ENCODE measurements at places on chromosomes 16 and 17.
A peak's percentile ranks its signal among the peaks of the same experiment; 100 is the strongest.

DNA sequence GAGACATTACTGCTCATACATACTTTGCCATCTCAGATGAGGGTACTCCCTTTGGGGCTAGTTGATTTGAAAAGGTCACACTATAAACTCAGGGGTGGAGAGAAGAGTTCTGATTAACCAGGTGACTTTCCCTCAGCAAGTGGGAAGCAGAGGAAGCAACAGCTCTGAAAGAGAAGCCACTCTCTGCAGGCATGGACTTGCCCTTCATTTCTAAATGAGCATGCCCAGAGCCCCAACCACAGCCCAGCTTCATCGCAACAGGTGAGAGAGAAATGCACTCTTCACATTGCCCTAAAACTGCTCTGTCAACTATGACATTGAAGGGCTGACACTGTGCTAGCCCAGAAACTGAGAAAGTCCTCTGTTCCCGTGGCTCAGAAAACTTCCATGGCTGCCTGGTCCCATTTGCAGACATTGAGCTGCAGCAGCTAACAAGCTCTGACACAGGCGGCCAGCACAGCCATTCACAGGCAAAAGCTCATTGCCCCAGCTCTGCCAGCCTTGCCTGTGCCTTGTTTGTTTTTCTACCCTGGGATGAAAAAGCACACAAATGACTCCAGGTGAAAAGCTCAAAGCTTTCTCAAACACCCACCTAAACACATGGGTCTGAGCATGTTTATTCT, 419.8 kb upstream of the DYNLRB2 start:
- no peak for DNase-seq

- no peak for DNase-seq
Observed at GRCh38 chr17:79769570-79770506, 8.1 kb upstream of the CBX2 start.

DNA sequence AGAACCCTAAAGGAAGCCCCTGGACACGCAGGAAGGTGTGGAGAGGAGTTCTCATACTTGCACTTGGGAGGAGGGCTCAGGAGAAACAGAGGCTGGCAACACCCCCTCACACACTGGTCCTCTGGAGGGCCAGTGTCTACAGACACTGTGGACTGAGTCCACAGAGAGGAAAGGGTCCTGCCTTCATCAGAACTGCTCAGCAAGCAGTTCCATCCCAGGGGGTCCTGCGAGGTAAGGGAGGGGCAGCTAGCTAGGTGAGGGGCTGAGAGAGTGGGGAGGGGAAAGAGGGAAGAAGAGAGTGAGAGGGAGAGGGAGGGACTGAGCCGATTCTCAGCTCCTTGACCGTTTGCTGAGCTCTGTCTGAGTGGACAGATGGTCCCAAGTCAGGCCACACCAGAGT, 17.7 kb upstream of the MEOX1 start:
- DNase-seq, result no peak

- no peak for DNase-seq
Observed at GRCh38 chr16:57364143-57364542, 5.6 kb downstream of the CCL22 start.

DNA sequence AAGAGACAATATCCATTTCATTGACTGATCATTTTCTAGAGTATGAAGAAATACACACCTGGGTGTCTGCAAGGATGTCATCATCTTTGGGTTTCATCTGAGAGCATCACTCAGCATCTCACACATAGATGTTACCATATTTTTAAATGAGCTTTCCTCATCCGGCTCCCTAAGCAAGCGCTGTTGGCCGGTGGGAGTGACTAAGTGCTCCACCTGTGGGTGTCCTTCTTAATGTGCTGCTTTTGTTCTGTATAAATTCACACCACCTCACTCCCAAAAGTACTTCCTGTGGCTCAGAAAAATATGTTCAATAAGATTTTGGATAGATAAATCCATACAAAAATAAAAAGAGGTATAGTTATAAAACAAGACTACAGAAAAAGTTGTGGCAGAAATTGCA, 7.4 kb downstream of the SSTR2 start:
- no peak for DNase-seq

DNA sequence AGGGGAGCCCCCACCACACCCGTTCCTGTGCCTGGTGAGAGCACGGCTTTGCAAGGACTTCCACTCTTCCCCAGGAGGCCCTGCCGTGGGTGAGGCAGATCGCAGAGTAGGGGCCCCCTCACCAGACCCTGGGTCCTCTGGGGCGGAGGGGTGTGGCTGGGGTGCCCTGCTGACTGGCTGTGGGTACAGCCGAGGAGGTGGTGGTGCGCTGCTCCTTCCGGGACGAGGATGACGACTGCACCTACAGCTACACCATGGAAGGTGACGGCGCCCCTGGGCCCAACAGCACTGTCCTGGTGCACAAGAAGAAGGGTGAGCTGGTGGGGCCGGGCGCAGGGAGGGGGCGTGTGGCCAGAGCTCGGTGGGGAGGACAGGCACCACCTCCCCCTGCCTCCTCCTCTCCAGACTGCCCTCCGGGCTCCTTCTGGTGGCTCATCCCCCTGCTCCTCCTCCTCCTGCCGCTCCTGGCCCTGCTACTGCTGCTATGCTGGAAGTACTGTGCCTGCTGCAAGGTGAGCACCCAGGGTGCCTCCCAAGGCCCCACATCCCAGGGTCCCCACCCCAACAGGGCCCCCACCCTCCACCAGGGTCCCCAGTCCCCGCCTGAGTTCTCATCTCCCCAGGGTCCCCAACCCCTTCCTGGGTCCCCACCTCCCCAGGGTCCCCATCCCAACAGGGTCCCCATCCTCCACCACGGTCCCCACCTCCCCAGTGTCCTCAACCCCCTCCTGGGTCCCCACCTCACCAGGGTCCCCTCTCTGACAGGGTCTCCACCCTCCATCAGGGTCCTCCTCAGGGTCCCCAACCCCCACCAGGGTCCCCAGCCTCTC, 16.1 kb downstream of the ITGB4 start:
- no peak for DNase-seq

GRCh38 chr16:81035975-81036750, 521 bp downstream of the ATMIN start:
- DNase-seq, result peak; percentile 16

DNA sequence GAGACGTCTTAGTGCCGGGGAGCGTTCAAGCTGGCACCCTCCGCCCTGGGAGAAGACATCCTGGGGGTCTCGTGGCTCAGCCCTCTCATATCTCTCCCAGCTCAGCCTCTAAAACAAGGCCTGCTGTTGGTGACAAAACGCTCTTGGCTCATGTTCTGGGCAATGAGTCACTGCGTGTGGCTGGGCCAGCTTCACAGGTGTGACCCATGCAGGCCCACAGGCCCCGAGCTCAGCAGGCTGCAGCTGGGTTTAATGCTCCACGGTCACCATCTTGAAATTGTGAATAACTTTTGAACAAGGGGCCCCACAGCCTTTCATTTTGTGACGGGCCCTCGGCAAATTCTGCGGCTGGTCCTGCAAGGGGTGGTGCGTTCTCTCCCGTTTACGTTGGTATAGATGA, 22.4 kb downstream of the GAA start:
- no peak for DNase-seq

GRCh38 chr16:25256695-25257469, 763 bp downstream of the ZKSCAN2 start:
- DNase-seq, result peak; percentile 9

- no peak for DNase-seq
Observed at GRCh38 chr17:44827863-44828262, 2.2 kb downstream of the GJC1 start.

DNA sequence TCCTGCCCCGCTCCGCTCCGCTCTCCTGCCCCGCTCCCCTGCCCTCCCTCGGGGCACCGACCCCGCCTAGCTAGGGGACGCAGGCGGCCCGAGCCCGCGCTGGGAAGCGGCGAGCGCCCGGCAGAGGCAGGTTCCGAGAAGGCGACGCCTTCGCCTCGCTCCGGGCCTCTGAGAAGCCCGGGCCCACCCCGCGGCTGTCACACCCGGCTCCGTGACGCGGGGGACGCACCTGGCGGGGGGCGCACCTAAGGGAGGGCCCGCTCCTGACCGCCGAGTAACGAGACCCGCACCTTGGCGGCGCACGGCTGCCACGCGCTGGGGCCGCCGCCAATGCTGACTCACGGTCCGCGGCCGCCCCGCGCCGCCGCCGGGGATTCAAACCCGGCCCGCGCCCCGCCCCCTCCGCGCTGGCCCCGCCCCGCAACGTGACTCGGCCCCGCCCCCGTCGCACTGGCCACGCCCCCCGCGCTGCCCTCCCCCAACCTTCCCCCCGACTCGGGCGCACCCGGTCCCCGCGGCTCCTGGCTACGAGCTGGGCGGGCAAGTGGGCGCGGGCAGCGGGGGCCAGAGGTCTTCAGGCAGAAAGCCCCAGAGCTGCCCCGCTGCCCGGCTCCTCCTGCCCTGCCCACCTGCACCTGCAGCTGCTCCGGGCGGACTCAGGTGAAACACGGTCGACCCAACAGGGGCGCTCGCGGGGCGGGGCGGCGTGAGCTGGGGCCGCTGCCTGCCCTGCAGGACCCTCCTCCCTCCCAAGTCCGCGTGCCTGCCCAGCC, 27.8 kb downstream of the GNPTG start:
- DNase-seq, result peak; percentile 62

DNA sequence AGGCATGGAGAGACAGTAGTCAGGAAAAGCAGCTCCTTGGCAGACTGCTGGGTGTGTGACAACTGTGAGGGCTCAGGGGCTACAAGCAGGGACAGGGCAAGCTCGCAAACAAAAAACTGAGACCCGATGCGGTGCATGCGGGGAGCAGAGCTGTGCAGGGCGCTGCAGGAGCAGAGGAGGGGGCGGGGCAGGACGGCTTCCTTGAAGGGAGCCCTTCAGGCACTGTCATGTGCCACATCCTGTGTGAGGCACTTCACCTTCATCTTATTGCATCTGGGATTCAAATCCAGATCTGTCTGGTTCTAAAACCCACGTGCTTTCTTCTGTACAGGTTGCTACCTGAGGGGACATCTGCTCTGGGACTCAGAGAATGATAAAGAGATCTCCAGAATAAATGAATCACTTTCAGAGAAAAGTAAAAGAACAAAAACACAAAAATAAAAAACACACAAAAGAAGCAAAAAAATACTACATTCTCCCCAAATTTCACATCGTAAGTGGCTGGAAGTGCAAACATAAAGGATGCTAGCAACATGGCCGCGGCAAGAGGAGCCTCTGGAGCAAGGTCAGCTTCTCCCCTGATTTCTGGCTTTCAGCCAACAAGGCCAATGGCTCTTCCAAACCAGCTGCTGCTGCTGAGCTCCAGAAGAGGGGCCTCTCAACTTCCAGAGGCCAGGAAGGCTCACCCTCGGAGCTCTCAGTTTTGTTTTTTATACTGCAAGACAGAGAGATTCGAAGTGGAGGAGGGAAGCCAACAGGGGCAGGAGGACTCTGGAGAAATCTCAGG, 14.2 kb downstream of the LYRM9 start:
- no peak for DNase-seq

DNA sequence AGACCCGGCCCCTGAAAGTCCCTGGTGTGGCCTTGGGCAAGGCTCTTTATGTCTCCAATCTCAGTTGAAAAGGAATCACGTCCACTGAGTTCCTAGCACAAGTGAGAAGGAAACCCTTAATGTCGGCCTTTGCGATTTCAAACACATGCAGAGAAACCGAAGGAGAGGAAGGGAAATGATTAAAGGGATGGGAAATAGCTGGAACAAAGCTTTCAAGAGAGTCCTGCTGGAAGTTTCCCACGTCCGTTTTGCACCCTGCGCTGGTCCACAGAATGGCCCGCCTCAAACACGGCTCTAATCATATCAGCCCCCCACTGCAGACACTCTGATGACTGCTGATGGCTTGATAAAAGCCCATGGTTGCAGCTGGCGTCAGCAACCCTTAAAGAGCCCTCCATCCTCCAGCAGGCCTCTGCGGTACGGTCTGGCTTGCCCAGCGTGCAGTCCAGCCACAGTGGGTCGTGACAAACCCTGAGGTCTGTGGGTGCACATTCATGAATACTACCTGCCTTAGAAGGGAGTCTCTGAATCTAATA, 765.5 kb upstream of the EEF2KMT start:
- DNase-seq, result no peak

DNA sequence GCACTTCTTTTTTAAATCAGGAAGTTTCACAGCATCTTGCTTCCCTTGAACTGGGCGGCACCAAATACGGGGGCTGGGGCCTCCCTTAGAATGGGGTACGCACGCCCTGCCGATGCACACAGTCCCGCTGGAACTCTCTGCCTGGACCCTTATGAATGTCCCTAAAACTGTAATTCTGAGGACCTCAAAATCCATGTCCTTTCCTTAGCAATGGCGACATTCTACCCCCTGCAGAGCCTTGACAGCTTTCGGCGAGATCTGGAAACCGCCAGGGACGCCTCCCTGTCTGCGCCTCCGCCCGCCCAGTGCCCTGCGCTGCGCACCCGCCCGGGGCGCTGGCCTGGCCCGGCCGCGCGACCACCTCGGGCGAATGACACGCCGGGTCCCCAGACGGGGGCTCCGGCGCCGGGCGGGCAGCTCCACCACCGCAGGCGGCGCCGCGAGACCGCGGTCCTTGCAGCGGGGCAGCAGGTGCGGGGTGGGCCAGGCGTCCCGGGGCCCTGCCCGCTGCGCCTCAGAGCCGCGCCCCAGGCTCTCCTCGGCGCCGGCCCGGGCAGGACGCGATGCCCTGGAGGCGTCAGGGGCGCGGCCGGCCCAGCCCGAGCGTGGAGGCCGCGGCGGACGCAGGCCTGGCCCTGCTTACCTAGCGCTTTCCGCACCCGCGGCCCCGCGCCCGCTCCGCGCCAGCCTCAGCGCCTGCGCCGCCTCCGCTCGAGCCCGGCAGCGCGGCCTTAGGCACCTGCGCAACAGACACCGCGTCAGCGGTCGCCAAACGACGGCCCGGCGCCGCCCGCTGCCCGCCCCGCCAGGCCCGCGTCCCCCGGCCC, 548 bp downstream of the HAGH start:
- DNase-seq, result no peak

- DNase-seq, result no peak
Observed at GRCh38 chr16:79104567-79104966, 496.0 kb downstream of the MAF start.

DNA sequence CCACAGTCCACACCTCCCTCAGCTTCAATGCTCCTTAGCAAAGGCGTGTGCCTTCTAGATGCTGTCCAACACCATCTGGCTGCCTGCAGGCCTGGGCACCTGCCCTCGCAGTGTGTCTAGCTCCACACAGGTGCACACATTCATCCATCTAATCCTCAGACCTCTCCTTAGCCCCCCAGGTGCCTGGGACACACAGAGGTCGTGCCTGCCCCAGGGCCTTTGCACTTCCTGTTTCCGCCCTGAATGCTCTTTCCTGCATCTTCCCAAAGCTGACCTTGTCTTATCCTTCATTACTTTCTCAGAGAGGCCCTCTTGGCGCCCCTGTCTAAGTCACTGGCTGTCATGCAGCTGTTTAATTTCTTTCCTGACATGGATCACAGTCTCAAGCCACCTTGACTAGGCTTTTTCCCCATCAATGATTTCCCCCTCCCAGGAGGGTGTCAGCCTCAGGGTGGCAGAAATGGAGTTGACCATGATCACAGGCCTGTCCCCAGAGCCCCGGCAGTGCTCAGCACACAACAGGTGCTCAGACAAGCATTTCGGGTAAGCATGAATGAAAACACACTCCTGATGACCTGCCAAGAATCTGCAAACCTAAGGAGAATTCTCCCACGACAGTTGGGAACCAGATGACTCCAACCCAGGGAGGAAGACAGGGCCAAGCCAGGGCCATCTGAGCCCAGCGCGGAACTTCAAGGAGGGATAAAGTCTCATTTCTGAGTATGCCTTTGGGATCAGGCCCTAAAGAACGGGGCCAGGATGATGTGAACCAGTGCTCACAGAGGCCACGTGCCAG, 76.3 kb downstream of the LITAF start:
- DNase-seq, result no peak

GRCh38 chr16:80041410-80041809, 440.9 kb upstream of the MAF start:
- DNase-seq, result no peak

GRCh38 chr16:17416461-17417311, 54.1 kb downstream of the XYLT1 start:
- DNase-seq, result peak; percentile 85

Measured in fibroblast of skin of scalp (primary cell).